Activated B cell treated with CpG ODN at 0.5 μM for 24 hours (primary cell): ENCODE measurements at places on chromosomes 1 and 21.

DNA sequence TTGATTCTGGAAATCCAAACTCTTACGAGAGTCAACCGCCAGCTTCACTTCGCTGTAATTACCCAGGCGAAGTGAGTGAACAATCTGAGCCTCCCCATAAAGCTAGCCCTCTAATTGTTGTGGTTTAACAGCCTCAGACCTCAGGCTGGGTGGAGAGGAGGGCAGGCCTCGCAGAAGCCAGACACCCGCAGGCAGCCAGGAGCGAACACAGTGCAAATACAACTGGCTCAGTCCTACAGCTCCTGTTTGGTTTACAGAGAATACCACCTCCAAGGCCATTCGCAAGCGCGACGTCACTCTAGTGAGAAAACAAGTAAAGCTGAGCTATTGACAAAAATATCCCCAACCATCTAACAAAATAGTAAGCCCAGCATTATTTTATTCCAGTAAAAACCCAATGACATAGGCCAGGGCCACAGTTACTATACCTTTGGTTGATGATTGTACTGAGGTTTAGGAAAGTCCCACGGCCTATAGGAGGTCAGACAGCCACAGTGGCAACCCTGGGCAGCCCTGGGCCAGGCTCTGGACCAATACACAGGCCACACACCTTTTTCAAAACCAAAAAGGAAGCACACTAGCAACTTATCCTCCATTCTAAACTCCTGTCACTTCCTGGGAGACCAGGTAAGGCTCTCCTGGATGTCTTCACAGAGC lies 163.3 kb downstream of the ETS2 start:
- no peaks in the 10 kb centered on the region for H3K27me3 ChIP-seq
- H3K27ac ChIP-seq: no peak overlapping the region
- no peaks in the 10 kb centered on the region for H3K36me3 ChIP-seq
- no peak overlapping the region for H3K4me3 ChIP-seq
- DNase-seq: no peak
- no peaks in the 10 kb centered on the region for H3K4me1 ChIP-seq

DNA sequence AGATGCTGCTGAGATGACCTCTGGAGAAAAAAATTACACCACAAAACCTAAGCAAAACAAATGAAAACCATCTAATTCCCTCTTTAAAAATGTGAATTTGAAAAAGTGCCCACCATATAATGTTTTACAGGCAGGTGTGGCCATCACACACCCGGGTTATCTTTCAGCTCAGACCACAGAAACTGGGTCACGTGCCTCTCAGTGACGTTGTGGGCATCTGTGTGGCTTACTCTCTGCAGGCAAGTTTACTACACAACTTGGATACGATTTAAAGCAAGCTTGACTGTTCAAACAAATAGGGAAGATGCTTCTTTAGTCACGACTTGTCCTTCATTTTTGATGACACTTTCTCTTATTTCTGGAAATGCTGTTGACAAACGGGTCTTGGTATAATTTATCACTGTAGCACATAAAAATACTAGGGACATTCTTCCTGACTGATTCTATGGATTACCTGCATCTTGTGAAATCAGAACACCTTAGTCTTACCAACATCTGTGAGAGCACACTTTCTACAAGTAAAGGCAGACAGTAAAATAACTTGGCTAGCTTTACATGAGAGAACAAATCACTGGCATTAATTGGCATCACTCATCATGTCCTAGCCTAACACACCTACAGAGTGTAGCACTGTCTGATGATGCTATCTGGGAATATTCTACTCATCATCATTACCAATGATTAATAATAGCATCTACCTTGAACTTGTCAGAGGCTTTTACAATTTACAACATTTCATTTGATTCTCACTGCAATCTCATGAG lies 89.3 kb upstream of the EDEM3 start:
- peak overlapping the region; percentile 38 for H3K27ac ChIP-seq
- peaks cover 15% of the 10 kb centered on the region for H3K4me1 ChIP-seq
- no peak overlapping the region for H3K4me3 ChIP-seq
- H3K36me3 ChIP-seq: no peaks in the 10 kb centered on the region

DNA sequence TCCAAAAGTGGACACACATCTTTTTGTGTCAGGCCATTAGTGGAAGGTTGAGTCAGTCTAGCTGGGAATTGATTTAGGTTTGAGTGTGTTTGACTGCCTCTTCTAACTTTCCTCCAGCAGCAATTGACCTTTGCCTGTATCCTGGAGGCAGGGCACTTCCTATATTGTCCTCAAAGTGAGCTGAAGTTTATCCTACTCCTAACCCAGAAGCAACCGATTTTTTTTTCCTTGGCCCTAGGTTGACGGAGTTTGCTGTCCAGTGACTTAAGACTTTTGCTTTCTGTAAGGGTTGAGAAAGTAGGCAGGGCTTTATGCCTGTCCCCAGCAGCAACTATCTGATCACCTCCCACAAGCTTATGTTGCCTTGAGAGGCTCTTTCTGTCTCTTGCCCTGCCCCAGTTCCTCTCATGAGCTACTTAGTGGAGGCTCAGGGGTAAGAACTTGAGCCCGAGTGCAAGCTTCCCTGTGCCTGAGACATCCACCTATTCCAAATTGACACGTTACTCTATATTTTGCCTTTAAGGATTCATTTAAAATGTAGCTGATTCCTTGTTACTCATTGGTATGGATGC lies 30.9 kb downstream of the SLC35F3 start:
- H3K4me3 ChIP-seq: no peak overlapping the region
- H3K36me3 ChIP-seq: no peaks in the 10 kb centered on the region
- no peaks in the 10 kb centered on the region for H3K27me3 ChIP-seq
- H3K4me1 ChIP-seq: no peaks in the 10 kb centered on the region

DNA sequence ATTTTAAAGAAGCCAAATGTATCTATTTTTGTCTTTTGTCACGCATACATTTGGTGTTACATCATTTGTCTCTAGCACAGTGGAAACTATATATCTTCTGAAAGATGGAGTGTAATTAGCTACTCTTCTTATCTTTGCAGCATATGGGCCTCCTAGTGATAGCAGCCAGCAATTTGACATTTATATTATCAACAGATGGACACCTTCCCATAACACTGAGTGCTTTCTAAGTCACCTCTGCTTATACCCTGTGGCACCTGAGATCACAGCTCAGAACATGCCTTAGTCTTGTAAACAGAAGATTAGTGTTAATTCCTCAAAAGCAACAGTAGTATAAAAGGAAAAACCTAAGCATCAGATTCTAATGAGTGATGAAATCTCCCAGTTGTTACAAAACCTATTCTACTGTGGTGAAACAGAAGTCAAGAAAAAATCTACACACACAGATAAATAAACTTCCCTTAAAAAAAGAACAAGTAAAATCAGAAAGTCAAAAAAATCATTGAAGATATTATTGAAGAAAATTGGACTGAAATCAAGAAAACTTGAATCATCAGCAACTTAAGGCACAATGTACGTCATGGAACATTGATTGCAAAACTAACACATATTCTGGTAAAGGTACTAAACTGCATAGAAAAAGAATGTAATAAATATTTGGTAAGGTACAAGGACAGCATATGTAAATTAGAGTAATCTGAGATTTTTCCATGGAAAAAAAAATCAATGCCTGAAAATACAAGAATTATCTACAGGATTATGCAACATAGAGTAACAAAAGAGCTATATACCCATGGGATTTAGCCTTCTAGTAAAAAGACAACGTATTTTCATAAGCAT lies 61.7 kb downstream of the KCNT2 start:
- H3K27me3 ChIP-seq: no peaks in the 10 kb centered on the region
- no peaks in the 10 kb centered on the region for H3K36me3 ChIP-seq
- no peak overlapping the region for H3K4me3 ChIP-seq
- DNase-seq: no peak
- no peak overlapping the region for H3K27ac ChIP-seq

DNA sequence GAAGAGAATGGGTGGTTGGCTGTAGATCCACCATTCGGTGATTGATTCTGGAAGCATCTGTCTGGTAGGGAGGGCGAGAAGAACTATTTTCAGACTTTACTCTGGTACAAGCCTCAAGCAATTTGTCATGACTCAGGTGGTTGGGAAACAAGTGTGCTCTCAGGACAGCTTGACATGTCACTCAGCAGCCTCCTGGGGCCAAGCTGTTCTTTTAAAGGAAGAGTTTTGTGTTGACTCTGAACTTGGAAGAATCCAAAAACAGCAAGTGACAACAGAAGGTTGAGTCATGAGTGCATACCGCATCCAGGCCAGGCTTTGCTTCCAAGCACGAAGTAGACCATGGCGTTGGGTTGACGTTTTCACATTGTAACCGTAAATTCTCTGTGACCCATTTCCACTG lies 65.9 kb downstream of the CLIC6 start:
- DNase-seq: no peak
- H3K27me3 ChIP-seq: peaks cover 15% of the 10 kb centered on the region
- no peak overlapping the region for H3K27ac ChIP-seq
- H3K4me3 ChIP-seq: no peak overlapping the region
- no peaks in the 10 kb centered on the region for H3K36me3 ChIP-seq
- no peaks in the 10 kb centered on the region for H3K4me1 ChIP-seq

- no peak overlapping the region for H3K4me3 ChIP-seq
- H3K27ac ChIP-seq: peak overlapping the region; percentile 62
- H3K27me3 ChIP-seq: no peaks in the 10 kb centered on the region
- H3K36me3 ChIP-seq: peaks cover 50% of the 10 kb centered on the region
Measured at GRCh38 chr1:27621051-27621920, 13.7 kb downstream of the FGR start.
